Activated CD4-positive, alpha-beta T cell treated with anti-CD3 and anti-CD28 coated beads, Interleukin-2, amount 50 U/mL, for 48 hours (primary cell): ENCODE measurements at places on chromosomes 6 and 20.

DNA sequence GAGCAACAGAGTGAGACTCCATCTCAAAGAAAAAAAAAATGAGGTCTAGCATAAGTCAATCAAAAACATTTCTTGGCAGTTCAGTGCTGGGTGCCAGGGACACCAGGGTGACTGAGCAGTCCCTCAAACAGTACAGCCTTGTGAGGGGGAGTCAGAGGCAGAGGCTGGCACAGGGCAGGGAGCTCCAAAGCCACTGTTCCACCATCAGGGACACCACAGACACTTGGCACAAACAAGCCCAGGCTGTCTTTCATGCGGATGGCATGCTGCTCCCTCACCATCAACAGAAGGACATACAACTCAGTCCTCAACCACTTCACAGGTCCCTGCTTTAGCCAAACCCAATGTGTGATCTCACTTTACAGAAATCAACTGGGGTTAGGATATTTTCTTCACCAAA is 36.0 kb upstream of the GRM4 start:
- DNase-seq = no peak

DNA sequence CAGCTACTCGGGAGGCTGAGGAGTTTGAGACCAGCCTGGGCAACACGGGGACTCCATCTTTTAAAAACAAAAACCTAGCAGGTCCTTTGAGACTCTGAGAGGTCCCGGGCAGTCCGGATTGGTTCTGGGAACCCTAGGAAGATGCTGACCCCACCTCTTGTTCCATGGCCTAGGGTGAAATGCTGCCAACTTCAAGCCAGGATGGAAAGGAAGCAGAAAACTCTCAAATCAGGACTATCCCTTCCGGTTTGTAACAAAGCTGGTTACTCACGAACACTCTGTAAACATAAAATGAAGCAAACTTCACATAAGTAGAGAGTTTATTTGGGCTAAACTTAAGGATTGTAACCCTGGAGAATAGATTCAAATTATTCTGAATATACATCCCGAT is 28.0 kb downstream of the CAPN11 start:
- DNase-seq = no peak

GRCh38 chr6:36419310-36419709 is 23.3 kb downstream of the PXT1 start:
- no peak for DNase-seq

DNA sequence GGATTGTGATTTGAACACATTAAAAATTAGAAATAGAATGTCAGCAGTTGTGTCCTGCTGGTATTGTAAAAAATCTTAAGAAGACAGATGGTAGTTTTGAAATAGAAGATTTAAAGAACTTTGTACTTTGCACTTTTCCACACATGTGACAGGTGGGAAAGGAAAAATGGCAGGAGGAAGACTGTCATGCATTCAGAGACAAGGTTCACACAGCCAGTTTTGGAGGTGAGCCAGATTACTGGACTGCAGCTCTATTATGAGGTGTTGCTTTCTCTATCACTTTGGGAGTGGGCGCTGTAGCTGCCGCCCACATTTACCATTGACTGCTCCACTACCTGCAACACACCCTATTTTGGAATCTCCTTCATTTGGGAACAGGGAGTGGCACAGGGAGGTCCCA is 12.1 kb upstream of the NDUFAF4 start:
- DNase-seq = no peak

DNA sequence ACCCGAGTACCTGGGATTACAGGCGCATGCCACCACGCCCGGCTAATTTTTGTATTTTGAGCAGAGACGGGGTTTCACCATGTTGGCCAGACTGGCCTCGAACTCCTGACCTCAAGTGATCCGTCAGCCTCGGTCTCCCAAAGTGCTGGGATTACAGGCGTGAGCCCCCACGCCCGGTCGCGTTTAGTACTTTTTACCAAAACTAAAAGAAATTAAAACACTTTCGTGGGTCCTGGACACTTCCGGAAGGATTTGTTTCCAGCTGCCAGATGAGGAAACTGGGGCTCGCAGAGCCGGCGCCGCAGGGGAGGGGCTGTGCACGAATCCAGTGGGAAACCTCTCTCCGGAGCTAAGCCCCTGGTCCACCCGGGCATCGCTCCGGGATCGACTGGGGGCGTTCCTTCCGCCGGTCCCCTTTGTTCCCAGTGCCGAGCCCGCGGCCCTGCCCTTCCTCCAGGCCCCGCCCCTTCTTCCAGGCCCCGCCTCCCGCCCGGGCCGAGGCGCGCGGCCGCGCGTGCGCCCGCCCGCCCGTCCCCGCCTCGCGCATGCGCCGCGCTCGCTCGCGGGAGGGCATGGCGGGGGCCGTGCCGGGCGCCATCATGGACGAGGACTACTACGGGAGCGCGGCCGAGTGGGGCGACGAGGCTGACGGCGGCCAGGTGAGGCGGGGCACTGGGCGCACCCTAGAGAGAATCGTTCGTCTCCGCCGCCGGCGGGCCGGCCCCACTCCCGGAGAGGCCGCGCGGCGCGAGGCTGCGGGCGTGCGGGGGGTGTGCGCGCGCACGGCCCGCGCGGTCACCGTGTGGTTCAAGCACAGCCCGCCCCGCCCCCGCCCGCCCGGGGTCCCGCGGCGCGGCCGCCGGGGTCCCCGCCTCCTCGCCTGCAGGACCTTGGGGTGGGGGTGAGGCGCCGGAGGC is at the start of gene NELFCD:
NELFCD (plus strand) TSS at position 546 of the 917 bp plus-strand sequence; CDS start at position 600, 54 bp downstream.
- DNase-seq = peak; percentile 89

DNA sequence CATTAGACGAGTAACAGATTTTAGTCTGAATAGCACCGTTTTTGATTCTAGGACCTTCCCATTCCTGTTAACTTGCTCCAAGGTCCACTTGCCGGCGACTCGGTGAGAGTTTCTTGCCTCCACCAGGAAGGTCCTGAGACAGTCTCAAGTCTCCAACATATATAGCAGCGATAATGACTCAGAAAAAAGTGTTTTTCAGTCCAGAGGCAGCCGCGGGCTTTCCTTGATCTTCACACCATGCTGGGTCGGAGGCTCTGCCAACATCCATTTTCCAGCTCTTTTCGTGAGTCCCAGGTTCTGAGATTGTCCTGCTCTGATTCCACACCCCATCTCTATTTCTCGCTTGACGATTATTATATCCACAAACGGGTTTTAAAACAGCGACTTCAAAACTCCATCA is 170.5 kb downstream of the GPX5 start:
- no peak for DNase-seq

- no peak for DNase-seq
Observed at GRCh38 chr6:80348263-80348662, 241.8 kb downstream of the BCKDHB start.

- DNase-seq = no peak
Observed at GRCh38 chr20:32893263-32894025, 34.7 kb downstream of the EFCAB8 start.

GRCh38 chr6:162898011-162898410 is 170.2 kb downstream of the PACRG start:
- no peak for DNase-seq

- no peak for DNase-seq
Observed at GRCh38 chr20:24657878-24658620, 188.6 kb downstream of the SYNDIG1 start.

- no peak for DNase-seq
Observed at GRCh38 chr20:33689493-33689892, 3.3 kb upstream of the E2F1 start.

GRCh38 chr6:113539623-113540022 is 317.5 kb upstream of the MARCKS start:
- DNase-seq = no peak

GRCh38 chr6:118186672-118187567 is 279.9 kb downstream of the SLC35F1 start:
- DNase-seq = no peak

GRCh38 chr6:121365536-121366521 is 31.5 kb upstream of the TBC1D32 start:
- DNase-seq = no peak

DNA sequence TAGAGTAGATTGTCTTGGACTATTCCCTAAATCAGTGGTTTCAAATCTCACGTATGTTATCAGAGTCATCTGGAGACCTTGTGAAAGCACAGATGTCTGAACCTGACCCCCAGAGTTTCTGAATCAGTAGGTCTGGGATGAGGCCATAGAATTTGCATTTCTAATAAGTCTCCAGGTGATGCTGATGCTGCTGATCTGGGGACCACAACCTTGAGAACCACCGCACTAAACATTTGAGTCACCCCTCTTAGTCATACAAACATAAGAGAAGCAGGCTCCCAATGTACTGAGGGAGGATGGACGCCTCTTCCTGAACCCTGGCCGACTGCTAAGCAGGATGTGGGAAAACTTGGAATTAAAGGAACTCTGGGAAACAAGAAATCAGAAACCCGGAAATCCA is 187.8 kb upstream of the PRDM1 start:
- peak; percentile 11 for DNase-seq

- no peak for DNase-seq
Observed at GRCh38 chr6:96898241-96898851, 655 bp upstream of the NDUFAF4 start.

GRCh38 chr6:75436869-75437268 is 56.7 kb downstream of the FILIP1 start:
- DNase-seq = no peak

DNA sequence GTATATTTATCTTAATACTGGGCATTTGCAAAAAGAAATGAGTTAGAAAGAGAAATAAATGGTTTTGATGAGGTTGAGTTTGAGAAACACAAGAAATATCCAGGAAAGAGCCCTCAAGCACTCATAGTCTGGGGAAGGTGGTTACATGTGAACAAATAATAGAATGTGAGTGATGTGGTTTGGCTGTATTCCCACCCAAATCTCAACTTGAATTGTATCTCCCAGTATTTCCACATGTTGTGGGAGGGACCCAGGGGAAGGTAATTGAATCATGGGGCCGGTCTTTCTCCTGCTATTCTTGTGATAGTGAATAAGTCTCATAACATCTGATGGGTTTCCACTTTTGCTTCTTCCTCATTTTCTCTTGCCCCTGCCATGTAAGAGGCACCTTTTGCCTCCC is 334.1 kb downstream of the COL12A1 start:
- DNase-seq = no peak

- no peak for DNase-seq
Observed at GRCh38 chr6:168101590-168102314, 22.7 kb upstream of the FRMD1 start.

DNA sequence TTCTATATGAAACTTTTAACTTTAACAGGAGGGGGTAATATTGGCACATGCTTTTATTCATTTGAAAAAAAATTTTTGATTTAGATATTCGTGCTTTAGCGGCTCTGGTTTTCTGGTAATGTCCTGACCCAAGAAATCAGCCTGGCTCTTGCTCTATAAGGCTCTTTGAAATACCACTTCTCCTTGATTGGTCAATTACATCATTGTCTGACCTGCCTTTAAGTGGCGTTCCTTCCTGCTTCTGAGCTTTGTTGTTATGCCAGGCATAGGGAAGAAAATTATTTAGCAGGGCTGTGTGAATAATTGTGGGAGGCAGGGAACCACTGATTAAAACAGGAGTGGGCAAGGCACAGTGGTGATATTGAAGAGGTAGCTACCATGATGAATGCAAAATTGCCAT is 3.9 kb downstream of the RNF144B start:
- DNase-seq = no peak

- no peak for DNase-seq
Observed at GRCh38 chr6:33905071-33905609, 101.3 kb upstream of the MLN start.

GRCh38 chr6:163620670-163621330 is 206.3 kb downstream of the QKI start:
- no peak for DNase-seq

- DNase-seq = peak; percentile 69
Observed at GRCh38 chr6:31308050-31308844, 36.4 kb upstream of the HLA-C start.

DNA sequence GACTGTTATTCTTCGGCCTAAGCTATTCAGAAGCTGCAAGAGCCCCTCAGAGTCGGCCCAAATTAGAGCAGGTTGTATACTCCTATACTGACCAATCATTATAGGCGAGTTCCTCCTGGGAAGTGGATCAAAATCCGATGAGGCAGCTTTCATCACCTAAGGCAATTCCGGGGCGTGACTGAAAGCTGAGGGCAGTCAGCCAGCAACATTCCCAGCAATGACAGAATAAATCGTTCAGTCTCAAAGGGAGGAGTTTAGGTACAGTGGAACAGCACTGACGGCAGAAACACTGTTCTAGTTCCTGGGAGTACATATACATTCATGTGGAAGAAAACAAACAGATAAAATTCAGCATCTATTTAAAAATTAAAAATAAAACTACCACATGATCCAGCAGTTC is 10.8 kb downstream of the HLA-DQB2 start:
- no peak for DNase-seq

- no peak for DNase-seq
Observed at GRCh38 chr6:11778648-11779328, at the start of gene ADTRP. TSS of gene ADTRP (minus strand) at chr6:11778803. CDS start at chr6:11778759, 44 bp downstream.

DNA sequence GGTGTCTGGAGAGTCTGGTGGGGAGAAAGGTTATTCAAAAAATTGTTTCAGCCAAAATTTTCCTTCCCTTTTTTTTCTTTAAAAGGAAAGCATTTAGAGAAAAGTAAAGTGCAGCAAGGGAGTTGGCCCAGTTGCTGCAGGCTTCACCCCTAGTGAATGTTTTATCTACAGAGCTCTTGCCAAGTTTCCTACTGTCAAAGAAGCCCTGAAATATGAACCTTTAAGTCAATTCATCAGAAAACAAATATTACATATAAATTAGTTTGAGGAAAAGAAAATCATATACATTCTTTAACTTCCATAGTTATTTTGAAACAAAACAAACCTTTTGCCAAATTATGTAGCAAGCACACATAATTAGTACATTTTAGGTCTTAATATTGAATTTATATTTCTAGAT is 25.0 kb upstream of the HMGCLL1 start:
- no peak for DNase-seq
